ENCODE measurements at places on chromosomes 6 and 20. TPM values are rescaled to one million over a fixed set of nuclear protein-coding genes. Genes with fewer than 3 reads are reported as not detected.

The ADA gene
- 7.8 TPM for total RNA-seq

The BPIFA1 gene
- total RNA-seq, result not detected

GRCh38 chr20:57460781-57461465, 64.0 kb downstream of the CTCFL start:
- DNase-seq, result no peak

- no peak for DNase-seq
These were observed 6.9 kb upstream of the DAAM2 start for GRCh38 chr6:39785281-39785680.

DNA sequence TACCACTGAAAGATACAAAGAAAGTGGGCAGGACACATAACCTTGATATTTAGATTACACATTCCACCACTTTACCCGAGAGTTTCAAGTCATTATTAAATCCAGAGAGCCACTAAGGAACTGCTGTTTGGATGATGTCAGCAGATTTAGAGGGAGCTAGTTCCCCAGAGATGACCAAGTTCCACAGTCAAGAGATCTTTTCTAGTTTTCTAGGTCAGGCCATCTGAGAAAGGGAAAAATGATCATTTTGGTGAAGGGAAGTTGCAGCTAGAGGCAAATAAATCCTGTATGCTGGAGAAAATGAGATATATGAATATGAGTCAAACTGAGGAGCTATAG, 147.8 kb downstream of the HS3ST5 start:
- no peak for DNase-seq

The IGF2R gene
- 38.1 TPM for total RNA-seq

DNA sequence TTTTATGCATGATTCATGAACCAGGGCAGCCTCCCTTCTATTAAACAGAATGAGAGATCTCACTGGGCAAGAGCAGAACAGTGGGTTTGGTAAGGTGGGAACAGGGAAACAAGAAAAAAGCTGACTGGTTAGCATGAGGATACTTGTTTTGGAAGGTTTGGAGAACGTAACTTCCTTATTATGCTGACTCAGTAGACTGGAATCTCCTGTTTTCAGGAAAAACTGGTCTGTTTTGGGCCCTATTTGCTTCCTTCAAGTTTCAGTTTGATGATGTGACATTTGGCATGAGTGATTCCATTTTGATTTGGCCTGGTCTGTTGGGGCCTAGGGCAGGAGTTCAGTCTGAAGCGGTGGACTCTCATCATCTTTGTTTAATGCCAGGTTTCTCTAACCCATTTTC, 172.0 kb downstream of the MYLK4 start:
- peak; percentile 12 for DNase-seq

DNA sequence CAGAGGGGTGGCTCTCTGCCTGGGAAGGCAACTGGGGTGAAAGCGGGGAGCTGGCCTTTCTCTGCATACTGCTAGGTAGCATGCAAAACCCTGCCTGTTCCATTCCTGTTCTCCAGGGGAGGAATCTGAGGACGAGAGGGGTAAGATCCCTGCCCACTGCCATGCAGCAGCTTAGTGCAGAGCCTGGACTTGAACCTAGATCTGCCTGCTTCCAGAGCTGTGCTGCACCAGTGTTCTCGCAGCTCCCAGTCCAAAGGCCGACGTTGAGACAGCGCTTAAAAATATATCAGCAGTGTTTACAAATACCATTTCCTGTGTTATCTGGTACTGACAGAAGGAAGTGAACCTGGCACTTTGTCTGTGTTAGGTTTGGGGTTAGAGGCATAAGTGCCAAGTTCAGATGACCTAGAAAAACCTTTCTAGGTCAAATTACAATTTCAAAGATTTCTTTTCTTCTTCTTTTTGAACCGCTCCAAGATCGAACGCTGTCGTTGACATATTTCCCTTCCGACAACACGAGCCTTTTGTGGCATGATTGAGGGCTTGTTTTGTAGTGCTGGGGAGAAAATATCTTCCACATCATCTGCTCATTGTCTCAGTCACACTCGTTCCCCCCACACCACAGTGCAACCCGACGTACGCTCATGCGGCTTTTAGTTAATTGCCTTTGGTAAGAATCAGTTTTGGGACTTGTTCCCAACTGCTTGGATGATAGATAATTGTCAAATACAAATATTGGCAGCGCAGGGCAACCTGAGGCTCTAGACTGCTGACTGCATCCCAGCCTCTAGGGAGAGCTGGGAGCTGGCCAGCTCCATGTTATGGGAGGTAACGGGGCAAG, 44.6 kb downstream of the TOX2 start:
- no peak for DNase-seq

DNA sequence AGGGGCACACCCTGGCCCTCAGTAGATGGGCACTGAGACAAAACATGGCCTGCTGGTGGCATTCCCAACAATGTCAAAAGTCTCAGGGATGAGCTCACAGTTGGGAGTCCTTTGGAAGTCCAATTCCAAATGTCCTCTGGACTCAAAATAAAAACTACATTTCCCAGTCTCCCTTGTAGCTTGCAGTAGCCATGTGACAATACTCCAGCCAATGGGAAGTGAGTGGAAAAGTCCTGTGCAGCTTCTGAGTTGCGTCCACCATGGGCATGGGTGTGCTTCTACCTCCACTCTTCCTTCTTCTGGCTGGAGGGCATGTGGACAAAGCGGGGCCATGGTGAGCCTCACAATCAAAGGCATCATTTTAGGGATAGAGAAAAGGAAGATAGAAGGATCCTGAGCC, 5.8 kb upstream of the ADAM33 start:
- DNase-seq, result peak; percentile 53

DNA sequence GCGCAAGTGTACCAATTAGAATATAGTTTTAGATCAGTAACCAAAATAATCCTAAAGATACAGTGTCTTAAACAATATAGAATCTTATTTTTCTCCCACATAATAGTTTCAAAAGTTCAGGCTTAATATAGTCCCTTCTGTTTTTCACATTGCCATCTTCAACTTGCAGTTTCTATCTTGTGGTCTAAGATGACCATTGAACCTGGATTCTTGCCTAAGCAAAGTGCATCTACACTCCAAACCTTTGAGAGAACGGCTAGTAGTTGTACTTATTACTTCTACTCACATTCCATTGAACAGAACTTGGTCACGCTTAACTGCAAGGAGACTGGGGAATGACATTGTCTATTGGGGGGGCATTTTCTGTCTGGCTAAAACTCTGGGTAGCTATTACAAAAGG, 373.0 kb downstream of the LMBRD1 start:
- DNase-seq, result no peak

DNA sequence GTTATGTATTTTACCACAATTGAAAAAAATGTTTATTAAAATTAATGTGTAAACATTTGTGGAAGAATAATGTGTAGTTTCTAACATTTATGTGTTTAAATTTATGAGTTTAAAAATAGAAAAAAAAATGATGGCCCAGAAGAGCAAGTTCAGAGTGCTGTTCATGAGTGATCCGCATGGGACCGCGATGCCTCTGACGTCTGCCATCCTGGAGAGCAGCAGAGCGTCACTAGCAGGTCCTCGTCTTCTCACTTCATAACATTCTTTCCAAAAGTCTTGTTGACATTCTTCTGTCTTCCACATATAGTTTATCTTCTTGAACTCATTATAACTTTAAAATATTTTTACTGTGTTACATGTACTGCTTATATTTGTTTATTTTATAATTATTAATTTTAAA, 15.5 kb downstream of the BTNL2 start:
- DNase-seq, result no peak

DNA sequence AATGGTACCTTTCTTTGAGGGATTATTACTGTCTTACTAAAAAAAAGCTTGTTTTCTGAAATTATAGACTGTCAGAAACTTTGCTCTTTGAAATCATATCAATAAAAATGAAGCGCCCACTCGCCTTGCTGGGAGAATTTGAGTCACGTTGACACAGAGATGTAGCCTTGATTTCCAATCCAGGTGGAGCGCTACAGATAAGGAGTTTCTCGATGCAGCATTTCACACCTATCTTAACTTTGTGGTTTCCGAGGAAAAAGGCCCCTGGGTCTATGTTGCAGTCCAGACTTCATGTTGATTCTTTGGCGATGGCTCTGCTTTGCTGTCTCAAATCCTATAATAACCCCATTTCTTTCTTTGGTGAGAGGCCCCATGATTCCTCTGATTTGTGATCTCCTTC, 158.1 kb upstream of the ARG1 start:
- DNase-seq, result no peak

The IPCEF1 gene
- not detected for total RNA-seq

DNA sequence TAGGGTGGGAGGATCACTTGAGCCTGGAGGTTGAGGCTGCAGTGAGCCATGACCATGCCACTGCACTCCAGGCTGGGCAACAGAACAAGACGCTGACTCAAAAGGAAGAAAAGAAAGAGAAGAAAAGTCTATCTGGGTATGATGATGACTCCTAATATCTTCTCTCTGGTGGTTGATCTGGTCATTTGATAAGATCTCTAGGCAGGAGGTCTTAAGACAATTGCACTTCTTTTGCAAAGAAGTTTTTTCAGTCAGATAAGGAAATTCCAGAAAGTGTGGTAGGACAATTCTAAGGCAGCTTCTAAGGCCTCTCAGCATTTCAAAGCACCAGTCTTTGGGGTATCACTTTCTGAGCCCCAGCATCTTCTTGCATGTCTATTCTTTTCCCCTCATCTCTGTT, 7.7 kb upstream of the AIF1 start:
- no peak for DNase-seq
